Islet precursor cell (in vitro differentiated cells): ENCODE measurements at places on chromosomes 4 and X.

DNA sequence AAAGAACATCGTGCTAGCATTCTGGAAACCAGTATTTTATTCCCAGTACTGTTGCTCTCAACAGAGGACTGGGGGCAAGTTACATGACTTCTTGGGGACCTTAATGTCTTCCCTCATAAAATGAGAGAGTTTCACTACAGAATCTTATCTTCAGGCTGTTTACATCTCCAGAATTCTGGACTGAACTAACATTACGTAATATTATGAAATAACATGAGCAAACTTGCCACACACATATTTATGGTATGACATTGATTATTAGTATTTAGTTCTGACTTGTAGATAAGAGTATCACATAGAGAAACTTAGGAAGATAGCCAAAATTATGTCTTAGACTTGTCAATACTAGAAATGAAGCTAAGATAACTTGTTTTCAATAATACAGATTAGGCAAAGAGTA lies 68.0 kb downstream of the NFKB1 start:
- DNase-seq: no peak

DNA sequence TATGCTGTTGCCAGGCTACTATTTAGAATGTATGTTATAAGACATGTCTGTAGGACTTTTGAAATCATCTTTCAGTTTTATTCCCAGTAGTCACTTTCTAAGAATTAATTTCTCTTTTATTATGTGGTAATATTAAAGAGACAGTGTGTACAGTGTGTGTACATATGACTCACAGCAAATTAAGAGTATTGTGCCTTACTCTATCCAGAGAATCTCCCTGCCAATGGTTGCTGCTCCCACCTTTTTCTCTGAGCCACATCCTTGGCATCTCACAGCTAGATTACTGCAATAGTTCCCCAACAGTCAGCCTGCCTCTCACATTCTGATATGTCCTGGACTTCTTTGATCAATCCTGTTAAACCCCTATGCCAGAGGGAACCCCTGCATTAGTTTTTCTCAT lies 114.5 kb downstream of the ANXA5 start:
- no peak for DNase-seq

GRCh38 chr4:103996637-103997036 lies 276.9 kb upstream of the TACR3 start:
- peak; percentile 96 for DNase-seq

DNA sequence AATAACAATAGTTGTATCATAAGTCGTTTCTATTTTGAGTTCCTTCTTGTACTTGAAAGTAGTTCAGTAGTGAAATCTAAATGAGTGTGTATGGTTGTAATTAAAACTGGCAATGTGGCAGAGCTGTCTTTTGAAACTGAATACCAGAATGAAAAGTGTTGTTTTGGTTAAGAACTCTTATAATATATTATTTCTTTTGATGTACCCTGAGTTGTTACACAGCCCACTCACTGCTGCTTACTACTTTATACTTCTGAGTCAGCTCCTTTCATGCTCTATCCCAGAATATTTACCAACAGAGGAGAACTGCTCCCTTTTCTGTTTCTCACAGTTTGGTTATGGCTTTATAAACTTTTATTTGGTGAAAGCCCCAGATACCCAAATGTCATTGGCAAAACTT lies 28.8 kb downstream of the FAM199X start:
- no peak for DNase-seq

DNA sequence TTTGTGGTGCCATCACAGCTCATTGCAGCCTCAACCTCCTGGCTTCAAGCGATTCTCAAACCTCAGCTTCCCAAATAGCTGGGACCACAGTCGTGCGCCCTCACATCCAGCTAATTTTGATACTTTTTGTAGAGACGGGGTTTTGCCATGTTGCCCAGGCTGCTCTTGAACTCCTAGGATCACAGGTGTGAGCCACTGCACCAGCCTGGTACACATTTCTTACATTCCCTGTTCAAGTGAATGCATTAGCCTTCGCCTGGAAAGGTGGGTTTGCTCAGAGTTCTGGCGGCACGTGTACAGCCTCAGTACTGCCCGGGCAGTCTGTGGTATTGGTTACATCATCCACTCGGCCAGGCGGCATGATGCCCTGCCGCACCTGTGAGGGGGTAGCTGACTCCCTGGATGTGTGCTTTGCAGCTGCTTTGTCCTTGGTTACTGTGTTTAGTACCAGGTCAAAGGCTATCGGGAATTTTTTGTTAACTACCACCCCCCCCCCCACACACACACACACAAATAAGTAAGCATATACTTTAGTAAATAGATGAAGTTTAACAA lies 57.1 kb downstream of the TNIP2 start:
- no peak for DNase-seq

GRCh38 chrX:153409414-153410101 lies 1.7 kb upstream of the ZFP92 start:
- DNase-seq: peak; percentile 29

- no peak for DNase-seq
Measured at GRCh38 chrX:19750028-19750782, 137.2 kb downstream of the SH3KBP1 start.

DNA sequence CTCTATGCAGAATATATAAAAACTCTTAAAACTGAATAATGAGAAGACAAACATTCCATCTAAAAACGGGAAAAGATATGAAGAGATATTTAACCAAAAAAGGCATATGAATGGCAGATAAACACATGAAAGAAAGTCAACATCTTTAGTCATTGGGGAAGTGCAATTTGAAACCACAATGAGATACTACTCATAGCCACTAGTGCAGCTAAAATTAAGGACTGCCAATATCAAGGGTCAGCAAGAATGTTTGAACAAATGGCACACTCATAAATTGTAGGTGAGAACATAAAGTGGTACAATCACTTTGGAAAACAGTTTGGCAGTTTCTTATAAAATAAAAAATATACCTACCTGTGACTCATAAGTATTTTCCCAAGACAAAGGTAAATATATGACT lies 534.9 kb upstream of the DIPK2B start:
- DNase-seq: no peak

GRCh38 chrX:40078489-40079227 lies 19.1 kb downstream of the BCOR start:
- DNase-seq: no peak

DNA sequence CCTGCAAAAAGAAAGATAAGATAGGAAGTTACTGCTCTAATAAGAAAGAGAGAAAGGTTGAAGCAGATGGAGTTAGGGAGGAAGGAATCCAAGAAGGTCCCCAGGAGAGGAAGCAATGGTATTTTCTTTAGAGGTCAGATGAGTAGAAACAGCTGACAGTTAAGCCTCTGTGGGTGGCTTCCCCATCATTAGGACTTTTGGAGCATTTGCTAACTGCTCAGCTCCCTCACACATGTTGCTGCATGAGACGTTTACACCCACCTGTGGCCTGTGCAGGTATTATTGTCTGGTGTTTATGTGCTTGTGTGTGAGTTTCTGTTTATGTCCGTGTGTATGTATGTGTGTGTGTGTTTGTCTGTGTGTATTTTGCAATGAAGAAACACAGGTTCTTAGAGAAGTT lies 346.8 kb downstream of the RAB28 start:
- DNase-seq: no peak

GRCh38 chrX:38656350-38656915 lies 95.1 kb downstream of the TSPAN7 start:
- no peak for DNase-seq

DNA sequence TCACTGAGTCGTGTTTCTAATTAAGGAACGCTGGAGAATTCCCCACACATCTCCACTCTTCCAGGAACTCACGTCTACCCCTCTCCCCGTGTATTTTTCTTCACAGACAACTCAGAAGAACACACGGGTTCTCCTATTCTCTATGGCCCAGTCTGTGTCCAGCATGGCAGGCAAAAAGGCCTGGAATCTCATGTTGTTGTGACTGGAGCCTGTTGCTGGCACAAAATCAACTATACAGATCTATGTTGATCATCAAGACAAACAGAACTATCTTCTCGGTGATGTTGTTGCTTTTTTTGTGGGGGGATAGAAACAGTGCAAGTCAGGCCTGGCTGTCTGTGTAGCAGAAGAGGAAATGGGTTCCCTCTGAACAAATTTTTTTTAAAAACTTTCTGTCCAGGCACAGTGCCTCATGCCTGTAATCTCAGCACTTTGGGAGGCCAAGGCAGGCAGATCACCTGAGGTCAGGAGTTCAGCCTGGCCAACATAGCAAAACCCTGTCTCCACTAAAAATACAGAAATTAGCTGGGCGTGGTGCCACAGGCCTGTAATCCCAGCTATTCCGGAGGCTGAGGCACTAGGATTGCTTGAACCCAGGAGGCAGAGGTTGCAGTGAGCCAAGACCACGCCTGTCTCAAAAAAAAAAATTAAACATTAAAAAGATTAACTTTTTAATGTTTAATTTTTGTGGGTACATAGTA lies 50.5 kb upstream of the CBR4 start:
- no peak for DNase-seq

DNA sequence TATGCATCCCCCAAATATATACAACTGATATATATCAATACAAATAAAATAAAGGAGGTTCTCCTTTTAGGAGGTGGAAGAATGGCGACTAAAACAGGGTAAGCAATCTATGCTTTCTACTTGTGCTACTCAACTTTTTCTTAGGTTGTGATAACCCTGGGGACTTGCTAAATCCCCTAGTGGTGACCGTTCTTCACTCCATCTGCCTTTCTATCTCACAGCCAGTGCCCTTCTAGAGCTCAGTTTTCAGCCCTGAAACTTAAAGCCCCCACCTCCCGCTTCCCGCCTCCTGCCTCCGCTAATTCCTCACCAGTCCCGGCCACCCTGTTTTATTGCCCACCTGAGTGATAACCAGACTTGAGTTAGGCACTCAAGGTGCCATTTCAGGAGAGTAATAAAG lies 15.5 kb upstream of the ESX1 start:
- DNase-seq: no peak

- DNase-seq: peak; percentile 57
Measured at GRCh38 chr4:170391066-170391740, 301.4 kb upstream of the AADAT start.
